ENCODE measurements at places on chromosomes 7 and 10.

DNA sequence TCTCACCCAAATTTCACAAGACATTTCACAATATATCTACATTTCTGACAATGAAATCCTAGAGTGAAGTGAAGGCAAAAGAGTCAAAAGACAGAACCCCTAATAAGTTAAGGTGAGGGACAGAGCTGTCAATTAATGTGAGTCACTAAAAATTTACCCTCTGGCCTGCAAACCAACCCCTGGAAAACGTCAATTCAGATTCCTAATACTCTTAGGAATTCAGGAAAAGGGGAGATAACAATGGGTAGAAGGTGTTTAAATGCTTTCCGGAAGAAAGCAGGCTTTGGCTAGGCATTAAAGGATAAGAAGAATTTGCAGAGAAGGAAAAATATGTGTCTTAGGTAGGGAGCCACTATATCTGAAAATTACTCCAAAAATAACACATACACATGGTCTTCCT, 299.6 kb downstream of the INHBA start:
- no peak for DNase-seq

- DNase-seq, result no peak
Observed at GRCh38 chr10:71748671-71749191, 24.6 kb downstream of the VSIR start.

DNA sequence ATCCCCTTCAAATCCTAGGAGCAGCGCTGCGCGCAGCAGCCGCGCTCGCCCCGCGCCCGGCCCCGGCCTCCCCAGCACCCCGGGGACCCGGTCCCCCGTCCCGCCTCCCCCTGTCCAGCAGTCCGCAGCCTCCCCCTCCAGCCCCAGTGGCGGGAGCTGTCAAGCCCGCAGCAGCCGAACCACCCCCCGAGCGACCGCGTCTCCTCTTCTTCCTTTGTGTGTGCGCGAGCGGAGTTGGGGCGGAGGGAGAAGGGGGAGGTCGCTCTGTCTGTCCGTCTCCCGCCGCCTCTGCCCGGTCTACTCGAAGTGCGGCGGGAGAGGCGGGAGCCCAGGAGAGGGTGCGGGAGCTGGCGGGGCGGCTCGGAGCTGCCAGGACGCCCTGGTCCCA, 375 bp upstream of the CHN2 start:
- DNase-seq, result no peak

DNA sequence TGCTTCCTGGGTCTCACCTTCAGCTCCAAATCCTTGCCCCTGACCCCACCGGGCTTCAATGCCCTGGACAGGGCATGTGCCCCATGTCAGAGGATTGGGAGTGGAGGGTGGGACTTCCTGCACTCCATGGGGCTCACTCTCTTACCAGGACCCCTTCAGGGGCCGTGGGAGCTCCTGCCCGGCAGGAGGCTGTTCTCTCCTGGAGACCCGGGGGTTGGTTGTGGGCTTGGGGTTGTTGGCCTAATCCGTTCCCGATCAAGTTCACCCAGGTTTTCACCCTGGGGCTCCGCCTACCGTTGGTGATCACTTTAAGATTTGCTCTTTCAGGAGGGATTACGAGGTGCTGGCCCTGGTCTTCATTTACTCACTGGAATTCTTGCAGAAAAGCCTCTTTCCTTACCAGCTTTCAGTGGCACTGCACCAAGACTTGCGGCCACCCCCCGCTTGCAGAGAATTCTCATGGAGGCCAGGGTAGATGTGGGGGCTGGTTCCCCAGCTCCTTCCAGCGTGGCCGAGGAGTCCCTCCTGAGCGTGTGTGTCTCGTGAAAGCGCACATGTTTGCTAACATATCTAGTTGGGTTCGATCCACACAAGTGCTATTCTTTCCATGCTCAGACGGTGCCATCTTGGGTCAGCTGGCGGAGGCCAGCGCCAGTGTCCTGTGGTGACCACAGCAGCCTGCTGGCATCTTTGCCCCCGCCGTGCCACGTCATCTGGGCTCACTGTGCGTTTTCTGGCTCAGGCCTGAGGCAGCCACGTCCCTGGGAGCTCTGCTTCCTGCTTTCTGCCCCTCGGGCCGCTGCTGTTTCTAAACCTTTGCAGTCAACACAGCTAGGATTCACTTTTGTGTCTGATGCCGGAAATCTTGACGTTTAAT, 15.6 kb downstream of the PWWP2B start:
- DNase-seq, result no peak

DNA sequence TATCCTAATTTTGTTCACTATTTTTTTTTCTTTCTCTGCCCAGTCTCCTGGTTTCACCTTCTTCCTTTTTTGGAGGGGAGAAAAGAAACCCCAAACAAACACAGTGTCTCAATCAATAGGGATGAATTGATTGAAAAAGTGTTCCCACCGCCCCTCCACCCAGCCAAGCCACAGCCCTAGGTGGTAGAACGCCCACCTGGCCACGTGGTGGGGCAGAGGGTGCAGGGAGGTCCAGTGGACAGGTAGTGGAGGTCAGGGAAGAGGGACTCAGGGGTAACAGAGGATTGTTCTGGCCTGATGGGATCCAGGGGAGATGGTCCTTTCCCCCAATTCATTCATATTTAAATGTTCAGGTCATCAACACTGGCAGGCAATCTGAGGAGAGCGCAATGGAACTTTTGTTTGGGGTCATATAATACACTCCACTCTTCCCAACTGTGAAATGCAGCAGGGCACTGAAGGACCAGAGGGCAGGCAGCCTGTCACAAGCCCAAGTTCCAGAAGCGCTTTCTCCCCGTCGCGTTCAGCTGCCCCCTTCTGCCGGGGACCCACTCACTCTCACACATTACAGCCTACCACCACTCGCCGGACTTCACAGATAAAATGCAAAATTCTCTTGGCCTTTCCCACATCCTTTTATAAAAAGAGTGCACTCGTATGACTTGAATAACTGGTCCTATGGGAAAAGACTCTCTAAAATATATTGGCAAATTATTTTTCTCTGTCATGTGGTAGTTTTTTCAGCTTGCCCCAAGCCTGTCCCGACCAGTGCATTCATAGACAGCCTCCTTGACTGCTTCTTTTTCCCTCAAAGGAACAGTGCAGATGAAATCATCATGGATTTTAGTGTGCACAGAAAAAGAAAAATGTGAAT, 1.6 kb downstream of the INHBA start:
- DNase-seq, result no peak

- DNase-seq, result no peak
Observed at GRCh38 chr10:84293574-84294016, 34.8 kb upstream of the CCSER2 start.

- no peak for DNase-seq
Observed at GRCh38 chr7:155219947-155220769, 77.5 kb upstream of the INSIG1 start.

- no peak for DNase-seq
Observed at GRCh38 chr7:2666155-2666554, 21.8 kb upstream of the AMZ1 start.

DNA sequence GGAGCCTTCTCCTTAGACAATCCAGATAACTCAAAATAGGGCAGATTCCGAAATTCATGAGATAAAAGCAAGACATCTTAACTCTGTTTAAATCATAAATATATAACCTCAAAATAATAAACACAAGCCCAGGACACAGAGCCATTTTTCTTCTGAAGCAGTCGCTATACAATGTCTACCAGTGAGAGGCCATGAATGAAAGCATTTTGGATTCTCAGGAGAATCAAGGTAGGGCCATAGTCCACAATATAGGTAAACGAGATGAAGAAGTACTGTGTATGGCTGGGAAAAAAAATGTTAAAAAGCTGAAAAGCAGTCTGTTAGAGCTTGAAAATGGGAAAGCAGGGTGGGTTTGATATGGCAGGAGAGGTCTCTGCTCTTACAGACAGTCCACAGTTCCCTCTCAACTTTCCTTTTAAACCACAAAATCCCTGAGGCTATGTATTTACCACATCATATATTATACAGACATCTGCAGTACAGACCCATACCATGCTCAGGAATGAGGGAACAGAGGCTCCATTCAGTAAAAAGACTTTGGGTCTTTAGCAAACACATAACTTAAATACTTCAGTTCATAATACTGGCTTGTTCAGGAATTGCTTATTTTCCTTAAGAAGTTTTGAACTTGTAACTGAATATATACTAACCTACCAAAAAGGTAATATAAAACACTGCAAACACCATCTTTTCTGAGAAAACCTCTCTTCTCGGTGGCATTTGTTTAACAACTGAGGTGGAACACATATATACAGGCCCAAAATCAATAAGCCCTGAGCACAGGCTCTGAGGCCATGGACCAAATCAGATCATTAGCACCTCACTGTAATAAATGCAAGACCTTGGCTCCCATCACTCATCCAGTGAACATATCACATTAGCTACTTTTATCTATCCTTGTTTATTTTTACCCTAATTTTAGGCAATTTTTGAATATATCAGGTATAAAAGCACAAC, 109.3 kb downstream of the SORBS1 start:
- DNase-seq, result no peak

DNA sequence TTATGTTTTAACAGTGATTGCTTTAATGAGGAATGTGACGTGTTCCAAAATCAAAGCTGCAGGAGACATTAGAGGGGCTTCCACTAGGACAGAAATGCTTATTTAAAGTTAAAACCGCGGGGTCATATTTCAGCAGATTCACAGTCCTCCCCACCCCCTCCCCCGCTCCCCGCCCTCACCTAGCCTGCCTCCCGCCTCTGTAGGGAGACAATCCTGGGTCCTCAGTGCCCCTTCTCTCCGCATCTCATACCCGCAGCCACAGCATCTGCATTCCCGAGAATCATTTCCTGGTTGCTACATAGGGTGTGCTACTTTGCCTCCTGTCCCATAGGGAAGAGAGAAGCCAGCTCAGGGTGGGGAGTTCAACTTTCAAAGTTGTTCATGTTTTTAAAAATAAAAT, 3.1 kb upstream of the DRGX start:
- no peak for DNase-seq

DNA sequence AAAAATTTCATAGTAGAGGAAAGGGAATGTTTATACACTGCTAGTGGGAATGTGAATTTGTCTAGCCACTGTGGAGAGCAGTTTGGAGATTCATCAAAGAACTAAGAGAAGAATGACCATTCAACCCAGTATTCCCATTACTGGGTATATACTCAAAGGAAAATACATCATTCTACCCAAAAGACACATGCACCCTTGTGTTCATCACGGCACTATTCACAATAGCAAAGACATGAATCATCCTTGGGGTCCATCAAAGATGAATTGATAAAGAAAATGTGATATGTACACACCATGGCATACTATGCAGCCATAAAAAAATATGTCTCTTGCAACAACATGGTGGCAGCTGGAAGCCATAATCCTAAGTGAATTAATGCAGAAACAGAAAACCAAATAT, 825.7 kb downstream of the TNS3 start:
- no peak for DNase-seq

- DNase-seq, result peak; percentile 40
Observed at GRCh38 chr7:121961089-121961867, 88.3 kb downstream of the PTPRZ1 start.

DNA sequence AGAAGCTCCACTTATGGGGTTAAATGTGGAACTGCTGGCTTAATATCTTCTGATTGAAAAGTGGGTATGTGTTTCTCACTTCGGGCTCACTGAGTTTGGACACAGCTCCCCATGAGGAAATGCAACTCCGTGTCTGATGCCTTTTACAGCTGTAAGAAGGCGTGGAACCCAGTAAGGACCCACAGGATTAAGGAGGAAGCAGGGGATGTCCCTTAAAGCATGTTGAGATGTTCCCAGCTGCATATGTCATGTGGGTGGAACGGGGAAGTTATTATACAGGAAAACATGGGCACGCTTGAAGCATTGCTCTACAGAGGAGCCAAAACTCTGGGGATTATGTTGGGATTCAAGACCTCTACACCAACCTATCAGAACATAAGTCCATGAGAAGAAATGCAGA, 224.4 kb downstream of the NEBL start:
- no peak for DNase-seq

DNA sequence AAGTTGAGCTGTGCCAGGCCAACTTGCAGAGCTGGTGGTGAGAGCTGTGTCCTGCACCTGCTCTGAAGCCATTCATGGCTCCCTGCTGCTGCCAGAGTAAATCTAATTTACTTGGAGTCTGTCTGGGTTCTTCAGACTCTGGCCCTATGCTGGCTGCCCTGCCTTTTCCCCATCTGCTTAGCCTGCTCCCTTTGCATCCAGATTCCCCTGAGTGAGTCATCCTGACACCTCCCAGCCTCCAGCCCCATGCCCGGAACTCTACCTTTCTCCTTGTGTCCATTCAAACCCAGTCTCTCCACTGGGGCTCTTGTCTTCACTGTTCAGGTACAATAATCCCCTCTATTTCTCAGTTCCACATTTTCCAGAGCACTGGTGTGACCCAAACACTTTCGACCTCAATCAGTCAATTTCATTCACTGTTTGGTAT, 434.4 kb upstream of the ZMIZ1 start:
- DNase-seq, result no peak

DNA sequence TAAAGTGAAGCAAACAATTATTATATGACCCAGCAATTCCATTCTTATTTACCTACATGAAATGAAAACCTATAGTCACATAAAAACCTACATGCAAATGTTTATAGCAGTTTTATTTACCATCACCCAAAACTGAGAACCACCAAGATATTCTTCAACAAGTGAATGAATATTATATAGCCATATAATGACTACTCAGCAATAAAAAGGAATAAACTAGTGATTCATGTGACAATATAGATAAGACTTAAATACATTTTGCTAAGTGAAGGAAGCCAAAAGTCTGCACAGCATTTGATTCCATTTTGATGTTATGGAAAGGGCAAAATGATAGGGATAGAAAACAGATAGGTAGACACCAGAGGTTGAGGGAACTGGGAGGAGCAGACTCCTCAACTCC, 31.7 kb downstream of the PODXL start:
- no peak for DNase-seq

DNA sequence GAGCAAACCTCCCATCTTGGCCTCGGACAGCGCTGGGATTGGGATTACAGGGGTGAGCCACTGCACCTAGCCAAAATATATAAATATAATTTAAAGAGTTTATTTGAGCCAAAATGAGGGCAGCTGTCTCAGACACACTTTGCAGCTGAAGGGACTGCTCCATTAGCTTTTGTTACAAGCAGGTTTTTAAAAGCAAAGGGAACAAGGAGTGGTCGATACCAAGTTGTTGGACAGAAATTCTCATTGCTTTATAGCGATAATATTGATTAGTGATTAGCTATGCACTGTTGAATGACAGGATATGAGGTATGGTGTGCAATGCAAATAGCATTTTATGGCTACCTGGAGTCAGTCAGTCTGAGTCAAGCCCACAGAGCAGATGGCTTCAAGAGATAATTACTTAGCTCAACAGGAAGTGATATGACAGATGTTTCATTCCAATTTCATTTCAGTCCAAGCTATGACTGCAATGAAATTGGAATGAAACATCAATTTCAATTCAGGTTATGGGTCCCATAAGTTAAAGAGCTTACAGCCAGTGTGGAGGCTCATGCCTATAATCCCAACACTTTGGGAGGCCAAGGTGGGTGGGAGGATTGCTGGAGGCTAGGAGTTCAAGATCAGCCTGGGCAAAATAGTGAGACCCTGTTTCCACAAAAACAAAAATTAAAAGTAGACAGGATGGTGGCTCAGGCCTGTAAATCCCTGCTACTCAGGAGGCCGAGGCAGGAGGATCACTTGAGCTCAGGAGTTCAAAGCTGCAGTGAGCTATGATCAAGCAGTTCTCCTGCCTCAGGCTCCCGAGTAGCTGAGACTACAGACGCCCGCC, 23.1 kb downstream of the TYW1 start:
- DNase-seq, result no peak

- DNase-seq, result no peak
Observed at GRCh38 chr10:15027741-15028140, 16.0 kb upstream of the OLAH start.

GRCh38 chr7:2811476-2812113, 32.5 kb downstream of the GNA12 start:
- no peak for DNase-seq

- DNase-seq, result no peak
Observed at GRCh38 chr10:5511231-5511884, 12.0 kb upstream of the CALML5 start.
